Sigmoid colon (tissue), 7 donors: ENCODE measurements at places on chromosomes 11 and 22.

DNA sequence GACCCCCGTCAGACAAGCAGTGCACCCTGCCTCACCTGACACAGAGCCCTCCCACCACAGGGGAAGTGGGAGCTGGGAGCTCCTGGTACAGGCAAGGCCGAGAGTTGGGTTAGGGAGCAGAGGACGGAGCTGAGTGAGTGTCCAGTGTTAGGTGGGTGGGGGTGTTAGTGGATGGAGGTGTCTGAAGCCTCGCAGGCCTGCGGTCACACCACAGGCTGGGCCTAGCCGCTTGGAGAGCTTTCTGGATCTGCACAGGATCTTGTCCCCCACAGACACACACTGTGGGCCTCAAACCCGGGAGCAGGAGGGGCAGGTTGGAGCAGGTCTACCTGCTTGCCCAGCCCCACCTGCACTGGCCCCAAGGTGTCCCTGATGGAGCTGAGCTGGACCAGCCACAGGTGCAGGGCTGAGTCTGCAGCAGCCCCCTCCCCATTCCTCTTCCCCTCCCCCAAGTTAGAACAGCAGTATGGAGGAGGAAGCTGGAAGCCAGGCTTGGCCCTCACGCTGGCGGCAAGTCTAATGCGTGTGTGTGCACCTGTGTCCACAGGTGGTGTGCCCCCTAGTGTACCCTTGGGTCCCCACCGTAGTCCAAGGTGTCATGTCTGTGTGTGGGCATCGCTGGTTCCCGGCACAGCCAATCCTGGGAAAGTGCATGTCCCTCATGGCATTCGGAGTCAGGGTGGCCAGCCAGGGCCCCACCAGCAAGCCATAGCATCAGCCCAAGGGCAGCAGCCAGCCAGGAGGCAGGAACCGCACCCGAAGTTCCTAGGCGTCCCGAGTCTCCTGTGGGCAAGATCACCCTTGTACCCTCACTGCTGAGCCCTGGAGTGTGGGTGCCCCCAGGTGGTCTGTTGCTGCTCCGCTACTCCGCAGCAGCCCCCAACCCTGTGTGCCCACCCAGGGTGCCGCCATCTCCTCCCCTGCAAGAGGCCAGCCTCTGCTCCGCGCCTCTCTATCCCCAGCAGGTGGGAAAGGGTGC lies 2.0 kb upstream of the GATD1 start:
- H3K4me3 ChIP-seq = no peak overlapping the region
- no peaks in the 10 kb centered on the region for H3K36me3 ChIP-seq
- DNase-seq = no peak

DNA sequence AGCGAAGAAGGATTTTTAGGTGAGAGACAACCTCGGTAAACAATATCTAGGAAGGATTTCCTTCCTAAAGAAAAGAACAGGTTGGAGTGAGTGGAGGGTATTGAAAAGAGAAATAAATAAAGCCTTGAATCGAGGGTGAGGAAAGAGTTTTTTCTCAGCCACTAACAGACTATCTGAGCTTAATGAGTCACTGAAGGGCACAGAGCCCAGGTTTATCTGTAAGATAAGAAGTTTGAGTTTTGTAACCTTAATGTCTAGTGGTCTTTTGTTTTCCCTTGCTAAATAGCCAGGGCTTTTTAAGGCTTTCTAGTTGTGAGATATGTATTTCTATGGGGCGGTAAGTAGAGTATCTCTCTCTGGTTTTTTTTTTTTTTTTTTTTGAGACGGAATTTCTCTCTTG lies 394.5 kb upstream of the KIRREL3 start:
- no peaks in the 10 kb centered on the region for H3K4me1 ChIP-seq
- no peak overlapping the region for H3K27ac ChIP-seq
- DNase-seq = no peak
- no peaks in the 10 kb centered on the region for H3K27me3 ChIP-seq
- H3K36me3 ChIP-seq = no peaks in the 10 kb centered on the region
- H3K4me3 ChIP-seq = no peak overlapping the region

GRCh38 chr11:94656968-94657367 lies 89.8 kb downstream of the PIWIL4 start:
- no peaks in the 10 kb centered on the region for H3K4me1 ChIP-seq
- no peak for DNase-seq
- no peaks in the 10 kb centered on the region for H3K36me3 ChIP-seq
- H3K27ac ChIP-seq = no peak overlapping the region
- no peaks in the 10 kb centered on the region for H3K27me3 ChIP-seq

DNA sequence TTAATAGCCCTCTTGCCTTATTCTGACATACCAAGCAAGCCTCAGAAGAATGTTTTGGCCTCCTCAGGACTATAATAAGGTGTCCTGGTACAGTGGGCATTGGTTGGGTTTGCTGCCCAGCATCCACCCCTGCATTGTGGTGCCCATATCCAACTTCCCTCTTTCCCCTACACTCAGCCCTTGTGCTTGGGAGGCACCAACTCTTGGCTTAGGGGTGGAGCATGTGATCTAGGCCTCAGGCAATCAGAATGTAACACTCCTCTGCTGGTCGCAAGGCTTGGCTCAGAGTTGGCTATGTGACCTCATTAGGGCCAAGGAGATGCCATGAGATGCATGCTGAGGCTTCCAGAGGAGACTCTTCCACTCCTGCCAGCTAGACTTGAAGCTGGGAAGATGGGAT lies 123.0 kb downstream of the CSNK2A3 start:
- no peak overlapping the region for H3K27ac ChIP-seq
- no peak for DNase-seq
- H3K27me3 ChIP-seq = no peaks in the 10 kb centered on the region

GRCh38 chr11:94593030-94593429 lies 25.9 kb downstream of the PIWIL4 start:
- no peaks in the 10 kb centered on the region for H3K27me3 ChIP-seq
- no peak overlapping the region for H3K27ac ChIP-seq
- peaks cover 26% of the 10 kb centered on the region for H3K36me3 ChIP-seq
- H3K4me3 ChIP-seq = no peak overlapping the region

GRCh38 chr11:70200212-70200844 lies 2.8 kb upstream of the FADD start:
- no peaks in the 10 kb centered on the region for H3K27me3 ChIP-seq
- no peaks in the 10 kb centered on the region for H3K36me3 ChIP-seq
- DNase-seq = no peak
- peaks cover 25% of the 10 kb centered on the region for H3K4me1 ChIP-seq
